ENCODE measurements at places on chromosomes 3 and 15.

- peak; percentile 25 for DNase-seq
Measured at GRCh38 chr3:187919544-187919943, 174.3 kb upstream of the BCL6 start.

- DNase-seq: no peak
Measured at GRCh38 chr15:39154776-39155175, 426.1 kb upstream of the THBS1 start.

DNA sequence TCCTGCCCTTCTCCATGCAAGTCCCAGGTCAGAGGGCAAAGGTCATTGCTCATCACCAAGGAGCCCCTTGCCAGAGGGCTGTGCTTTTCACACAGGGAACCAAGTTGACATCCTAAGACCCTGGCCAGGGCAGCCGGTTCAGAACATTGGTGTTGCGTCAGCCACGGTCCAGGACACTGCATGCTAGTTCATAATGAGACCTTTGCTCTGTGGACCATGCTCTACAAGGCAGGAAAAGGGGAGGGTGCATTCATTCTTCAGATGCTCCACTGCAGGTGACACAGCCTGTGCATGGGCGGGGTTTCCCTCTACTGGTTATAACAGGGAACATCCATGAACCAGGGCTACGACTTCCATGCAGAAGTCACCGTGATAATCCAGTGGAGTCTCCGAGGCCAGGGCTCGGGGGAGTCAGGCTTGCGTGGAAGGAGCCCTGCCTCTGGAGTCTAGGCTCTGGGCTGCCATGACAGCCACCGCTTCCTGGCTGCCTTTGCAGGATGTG lies 81.6 kb downstream of the OCA2 start:
- no peak for DNase-seq

- no peak for DNase-seq
Measured at GRCh38 chr3:73787620-73788019, 162.9 kb upstream of the PDZRN3 start.

GRCh38 chr3:71530903-71531530 lies 52.5 kb downstream of the FOXP1 start:
- no peak for DNase-seq

GRCh38 chr3:47603332-47603731 lies 24.7 kb upstream of the CSPG5 start:
- no peak for DNase-seq

DNA sequence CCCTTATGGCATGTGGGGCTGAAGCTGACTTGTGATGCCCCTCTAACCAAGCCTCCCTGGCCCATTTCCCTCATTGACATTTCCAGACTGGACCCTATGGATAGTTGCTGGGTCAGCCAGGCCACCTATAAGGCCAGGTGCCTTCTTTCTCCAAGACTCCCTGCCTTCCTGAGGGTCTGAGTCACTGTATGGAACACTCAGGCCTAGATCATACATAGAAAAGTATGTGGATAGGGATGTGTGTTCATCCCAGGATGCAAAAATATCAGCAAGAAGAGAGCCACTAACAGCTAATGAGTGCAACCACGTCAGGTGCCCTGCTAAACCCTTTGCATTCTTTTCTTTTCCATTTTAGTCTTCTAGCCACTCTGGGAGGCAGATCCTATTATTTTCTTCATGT lies 168.4 kb upstream of the WNT5A start:
- no peak for DNase-seq

DNA sequence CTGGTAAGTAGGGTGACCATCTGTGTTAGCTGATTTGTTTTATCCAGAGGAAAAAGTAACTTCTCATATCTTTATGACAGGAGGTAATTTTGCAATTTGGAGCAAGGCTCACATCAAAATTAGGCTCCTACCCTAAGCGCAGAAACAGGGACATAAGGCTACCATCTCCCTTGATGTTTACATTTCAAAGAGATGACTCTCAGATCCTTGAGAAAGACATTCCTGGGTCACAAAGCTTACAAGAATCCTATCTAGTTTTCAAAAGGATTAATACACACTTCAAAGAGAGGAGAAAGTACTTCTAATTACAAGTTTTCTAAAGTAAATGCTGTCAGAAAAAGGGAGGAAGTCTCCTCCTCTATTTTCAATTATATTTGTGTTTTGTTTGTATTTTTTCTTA lies 7.0 kb downstream of the ZPLD1 start:
- no peak for DNase-seq

GRCh38 chr3:67384760-67385397 lies 269.5 kb downstream of the SUCLG2 start:
- no peak for DNase-seq

DNA sequence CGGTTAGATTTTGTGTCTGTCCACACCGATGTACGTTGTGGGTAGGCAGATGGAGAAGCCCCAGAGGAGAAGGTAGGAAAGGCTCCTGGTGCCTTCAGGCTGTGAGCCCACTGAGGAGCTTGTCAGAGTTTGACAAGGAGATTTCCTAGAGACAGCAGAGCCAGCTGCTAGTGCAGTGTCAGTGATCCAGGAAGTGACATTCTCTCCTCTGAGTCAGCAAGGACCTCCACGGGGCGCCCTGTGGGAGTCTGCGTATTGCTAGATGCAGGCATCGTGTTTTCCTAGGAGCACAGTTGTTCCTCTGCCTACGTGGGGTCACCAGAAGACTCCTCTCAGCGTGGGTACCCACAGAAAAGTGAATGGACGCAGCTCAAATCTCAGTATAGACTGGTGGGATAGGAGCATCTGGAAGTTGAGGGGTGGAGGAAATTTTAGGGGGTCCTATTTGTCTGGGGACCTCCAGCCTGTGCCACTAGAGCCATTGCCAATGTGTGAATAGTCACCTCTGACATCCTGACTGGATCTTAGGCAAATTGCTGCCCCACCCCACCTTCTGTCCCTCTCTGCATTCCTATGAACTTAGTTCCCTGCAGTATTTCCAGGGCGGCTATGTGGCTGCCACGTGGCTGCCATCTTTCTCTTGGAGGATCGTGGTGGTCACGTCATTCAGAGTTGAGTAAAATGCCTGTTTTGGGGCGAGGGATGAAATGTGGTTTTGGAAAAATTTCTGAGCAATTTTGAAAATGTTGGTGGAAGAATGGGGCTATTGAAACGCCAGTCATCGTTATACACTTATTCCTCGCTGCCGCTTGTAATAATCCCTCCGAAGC lies 84.8 kb upstream of the KLHL25 start:
- no peak for DNase-seq

All from stimulated activated naive B cell treated with anti-CD40 and anti-IgM and Interleukin-4, amounts not matched to agents 10 μg/mL and 1 μg/mL and 100 μg/mL, for 72 hours (primary cell).